ENCODE measurements at places on chromosomes 12 and 14.

DNA sequence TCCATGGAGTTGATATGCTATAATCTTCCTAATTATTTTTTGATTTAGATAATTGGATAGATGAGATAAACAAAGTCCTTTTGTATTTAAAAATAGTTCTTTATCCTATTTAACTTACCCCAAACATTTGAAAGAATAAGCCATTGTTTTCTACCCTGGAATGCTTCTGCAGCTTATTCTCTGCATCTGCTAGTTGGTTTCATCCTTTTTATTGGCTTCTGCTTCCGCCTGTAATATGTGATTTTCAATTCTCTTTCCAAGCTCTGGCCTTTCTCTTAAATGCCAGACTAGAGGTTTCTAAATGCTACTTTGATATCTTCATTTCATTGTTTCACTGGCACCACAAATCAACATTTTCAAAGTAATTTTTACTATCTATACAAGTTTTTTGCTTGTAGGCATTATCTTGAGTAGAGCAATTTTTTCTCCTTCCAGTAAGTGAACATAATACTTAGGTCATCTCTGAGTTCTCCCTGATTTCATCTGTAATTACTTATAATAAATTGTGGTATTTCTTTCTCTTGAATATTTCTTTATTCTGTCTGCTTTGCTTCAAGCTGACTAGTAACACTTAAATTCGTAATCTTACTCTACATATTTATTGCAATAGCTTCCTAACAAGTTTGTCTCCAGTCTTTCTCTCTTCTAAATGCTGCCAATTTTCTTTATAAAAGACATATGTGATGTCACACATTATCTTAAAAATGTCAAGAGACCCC, 958.4 kb downstream of the SLC6A15 start:
- no peak for DNase-seq

DNA sequence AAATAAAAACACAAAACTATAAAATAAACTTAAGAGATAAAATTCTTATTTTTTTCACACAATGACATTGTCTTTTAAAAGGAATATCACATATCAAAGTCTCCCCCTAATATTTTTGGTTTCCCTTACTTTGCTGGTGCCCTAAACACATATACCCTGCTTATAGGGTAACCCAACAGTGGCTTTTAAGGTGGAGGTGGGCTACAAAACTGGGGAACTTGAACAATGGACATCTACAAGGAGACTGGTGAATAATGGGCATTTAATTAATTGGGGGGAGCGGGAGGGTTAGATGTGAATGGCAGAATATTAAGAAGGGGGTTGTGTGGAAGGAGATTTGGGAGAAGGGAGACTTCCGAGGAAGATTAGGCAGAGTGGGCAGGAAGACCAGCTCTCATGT, 9.6 kb downstream of the B4GALNT1 start:
- no peak for DNase-seq

GRCh38 chr14:75341620-75342019, 63.0 kb downstream of the FOS start:
- DNase-seq = no peak

DNA sequence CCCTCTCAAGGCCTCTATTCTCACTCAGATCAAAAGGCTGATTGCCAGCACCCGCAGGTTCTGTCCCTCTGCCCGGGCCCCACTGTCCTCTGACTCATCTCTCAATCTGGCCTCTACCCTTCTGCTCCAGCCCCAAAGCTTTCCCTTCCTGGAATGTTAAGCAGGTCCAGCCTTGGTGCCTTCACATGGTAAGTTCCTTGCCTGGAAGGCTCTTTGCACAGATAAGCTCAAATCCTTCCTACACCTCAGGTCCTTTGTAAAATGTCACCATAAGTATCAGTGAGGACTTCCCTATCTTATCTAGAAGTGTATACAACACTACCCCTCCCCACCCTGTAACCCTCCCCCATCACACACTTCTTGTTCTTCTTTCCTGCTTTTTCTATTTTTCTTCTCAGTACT, 22.2 kb downstream of the LPCAT3 start:
- DNase-seq = no peak

DNA sequence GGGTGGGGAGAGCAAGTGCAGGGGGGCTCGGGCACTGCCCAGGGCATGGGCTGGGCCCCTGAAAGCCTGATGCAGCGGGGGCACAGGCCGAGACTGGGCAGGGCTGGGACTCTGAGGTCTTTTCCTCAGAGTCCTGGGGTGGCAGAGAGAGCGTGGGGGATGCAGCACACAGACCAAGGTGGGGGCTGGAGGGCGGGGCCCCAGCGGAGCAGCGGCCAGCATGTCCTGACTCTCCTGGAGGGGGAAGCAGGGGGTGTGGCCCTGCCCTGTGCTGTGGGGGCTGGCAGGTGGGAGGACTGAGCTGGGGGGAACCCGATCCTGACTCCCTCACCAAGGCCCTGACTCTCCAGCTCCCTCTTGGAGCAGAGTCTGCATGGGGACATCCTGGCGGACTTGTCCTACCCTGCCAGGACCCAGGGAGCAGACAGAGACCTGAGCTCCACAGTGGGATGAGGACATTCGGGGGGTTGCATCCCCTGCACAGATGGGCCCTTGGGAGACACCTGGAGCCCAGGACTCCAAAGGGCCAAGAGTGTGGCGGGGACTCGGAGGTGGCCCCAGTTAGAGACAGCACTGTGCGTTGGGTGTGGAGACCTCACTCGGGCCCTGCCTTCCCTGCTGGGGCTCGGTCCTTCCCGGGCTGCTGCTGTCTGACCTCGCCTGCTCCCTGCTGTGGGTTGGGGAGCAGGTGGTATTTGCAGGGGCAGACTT, 326.1 kb downstream of the TMEM121 start:
- DNase-seq = no peak

- no peak for DNase-seq
Measured at GRCh38 chr14:79708426-79709388, 502.6 kb downstream of the DIO2 start.

DNA sequence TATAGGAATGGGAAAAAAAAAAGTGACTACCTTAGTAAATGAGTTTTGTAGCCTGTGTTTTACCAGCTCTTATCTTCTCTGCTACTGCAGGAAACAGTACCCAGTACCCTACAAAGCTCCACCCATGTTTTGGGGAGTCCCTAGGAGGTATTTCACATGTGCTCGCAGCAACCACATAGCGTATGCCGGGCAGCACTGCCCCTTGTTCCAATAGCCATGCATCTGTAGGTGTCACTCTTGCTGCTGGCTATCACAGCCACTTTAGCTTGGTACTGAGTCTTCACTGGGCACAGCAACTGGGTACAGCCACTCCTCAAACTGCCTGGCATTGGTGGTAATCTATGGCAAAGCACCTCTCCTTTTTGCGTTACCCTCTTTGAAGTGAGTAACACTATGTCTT, 2.0 kb upstream of the MDM1 start:
- DNase-seq = peak; percentile 25

DNA sequence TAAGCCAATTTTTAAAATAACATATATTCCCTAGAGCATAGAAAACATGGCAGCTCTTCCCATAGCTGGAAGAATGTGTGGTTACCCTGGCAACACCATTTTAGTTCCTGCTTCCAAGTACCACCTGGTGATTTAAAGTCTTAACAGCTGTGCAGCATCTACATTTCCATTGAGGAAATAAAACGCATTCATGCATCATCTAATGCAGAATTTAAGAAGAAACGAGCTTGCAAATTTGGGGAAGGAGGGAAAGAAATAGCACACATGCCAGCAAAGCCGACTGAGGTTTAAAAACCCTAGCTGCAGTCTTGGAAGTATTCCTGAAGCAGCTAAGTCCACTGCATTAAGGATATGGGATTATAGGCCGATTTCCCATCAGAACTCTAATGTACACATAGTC, 22.8 kb upstream of the SLC38A2 start:
- no peak for DNase-seq

DNA sequence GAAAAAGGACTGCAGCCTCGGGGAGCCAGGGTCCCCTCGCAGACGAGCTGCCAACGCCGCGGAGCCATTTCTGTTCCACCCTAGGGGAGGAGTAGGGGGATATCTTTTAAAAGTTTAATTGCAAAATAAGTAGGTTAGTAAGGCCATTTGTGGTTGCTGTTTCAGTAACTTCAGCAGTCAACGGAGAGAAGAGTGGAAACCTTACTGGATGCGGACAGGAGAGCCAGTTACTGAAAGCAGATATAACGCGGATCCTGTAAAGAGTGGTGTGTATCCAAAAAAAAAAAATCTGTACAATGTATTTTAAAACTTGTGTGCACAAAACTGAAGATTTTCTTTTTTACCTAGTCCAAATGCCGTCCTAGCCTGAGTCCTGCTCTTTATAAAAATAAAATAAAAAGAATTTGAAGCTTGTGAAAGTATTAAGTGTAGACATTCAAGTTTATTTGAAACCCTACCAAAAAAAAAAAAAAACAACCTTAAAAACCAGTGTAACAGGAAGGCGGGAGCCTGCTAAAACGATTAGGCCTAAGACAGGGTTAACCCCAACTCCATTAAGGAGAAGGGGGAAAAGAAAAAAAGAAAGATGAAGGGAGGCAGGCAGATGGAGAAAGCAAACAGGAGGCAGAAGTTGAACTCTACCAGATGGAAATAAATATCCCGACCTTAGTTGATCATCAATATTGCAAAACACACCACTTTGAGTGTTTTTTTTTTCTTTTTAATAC, 1.0 kb upstream of the BTG1 start:
- no peak for DNase-seq

GRCh38 chr12:19192710-19193109, 63.2 kb downstream of the PLEKHA5 start:
- no peak for DNase-seq

DNA sequence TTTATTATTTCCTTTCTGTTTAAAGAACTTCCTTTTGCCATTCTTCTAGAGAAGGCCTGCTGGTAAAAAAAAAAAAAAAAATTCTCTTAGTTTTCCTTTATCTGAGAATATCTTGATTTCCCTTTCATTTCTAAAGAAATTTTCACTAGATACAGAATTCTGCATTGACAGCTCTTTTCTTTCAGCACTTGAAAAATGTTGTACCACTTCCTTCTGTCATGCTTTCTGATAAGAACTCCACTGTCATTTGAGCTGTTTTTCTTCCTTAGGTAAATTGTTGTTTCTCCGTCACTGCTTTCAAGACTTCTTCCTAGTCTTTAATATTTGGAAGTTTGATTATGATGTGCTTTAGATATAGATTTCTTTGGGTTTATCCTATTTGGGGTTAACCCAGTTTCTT, 113.6 kb upstream of the BTG1 start:
- DNase-seq = no peak

- DNase-seq = no peak
Measured at GRCh38 chr12:121278169-121279070, 18.1 kb downstream of the CAMKK2 start.

- DNase-seq = no peak
Measured at GRCh38 chr12:128852026-128852698, 1.1 kb upstream of the GLT1D1 start.

- peak; percentile 8 for DNase-seq
Measured at GRCh38 chr14:95895720-95896119, 19.1 kb downstream of the TUNAR start.

DNA sequence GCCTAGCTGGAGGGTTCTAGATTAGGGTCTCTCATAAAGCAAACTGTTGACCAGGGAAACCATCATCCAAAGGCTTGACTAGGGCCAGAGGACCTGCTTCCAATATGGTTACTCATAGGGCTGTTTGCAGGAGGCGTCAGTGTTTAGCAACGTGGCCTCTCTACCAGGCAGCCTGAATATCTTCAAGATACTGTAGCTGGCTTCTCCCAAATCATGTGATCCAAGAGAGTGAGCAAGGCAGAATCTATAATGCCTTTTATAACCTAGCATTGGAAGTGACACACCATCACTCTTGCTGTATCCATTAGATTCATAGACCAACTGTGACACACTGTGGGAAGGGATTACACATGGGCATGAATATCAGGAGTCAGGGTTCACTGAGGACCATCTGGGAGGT, 17.3 kb downstream of the TPH2 start:
- DNase-seq = no peak

- DNase-seq = peak; percentile 70
Measured at GRCh38 chr12:4153343-4153892, 120.1 kb upstream of the CCND2 start.

DNA sequence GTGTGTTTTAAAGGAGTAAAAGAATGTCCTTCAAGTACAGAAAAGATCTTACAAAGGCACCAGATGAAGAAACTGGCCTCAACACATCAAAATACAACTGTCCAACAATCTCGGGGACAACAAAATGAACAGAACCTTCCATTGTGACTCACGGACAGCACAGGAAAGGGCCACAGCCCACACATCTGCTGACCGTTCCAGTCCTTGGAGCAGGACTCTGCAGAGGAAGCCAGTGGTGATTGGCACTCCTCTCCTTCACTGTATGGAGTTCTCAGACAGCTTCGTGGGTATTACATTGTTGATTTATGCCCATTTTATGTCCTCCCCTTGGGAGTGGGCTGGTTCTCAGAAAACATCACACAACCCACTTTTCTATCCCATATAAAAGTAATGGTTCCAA, 32.5 kb upstream of the TC2N start:
- no peak for DNase-seq

DNA sequence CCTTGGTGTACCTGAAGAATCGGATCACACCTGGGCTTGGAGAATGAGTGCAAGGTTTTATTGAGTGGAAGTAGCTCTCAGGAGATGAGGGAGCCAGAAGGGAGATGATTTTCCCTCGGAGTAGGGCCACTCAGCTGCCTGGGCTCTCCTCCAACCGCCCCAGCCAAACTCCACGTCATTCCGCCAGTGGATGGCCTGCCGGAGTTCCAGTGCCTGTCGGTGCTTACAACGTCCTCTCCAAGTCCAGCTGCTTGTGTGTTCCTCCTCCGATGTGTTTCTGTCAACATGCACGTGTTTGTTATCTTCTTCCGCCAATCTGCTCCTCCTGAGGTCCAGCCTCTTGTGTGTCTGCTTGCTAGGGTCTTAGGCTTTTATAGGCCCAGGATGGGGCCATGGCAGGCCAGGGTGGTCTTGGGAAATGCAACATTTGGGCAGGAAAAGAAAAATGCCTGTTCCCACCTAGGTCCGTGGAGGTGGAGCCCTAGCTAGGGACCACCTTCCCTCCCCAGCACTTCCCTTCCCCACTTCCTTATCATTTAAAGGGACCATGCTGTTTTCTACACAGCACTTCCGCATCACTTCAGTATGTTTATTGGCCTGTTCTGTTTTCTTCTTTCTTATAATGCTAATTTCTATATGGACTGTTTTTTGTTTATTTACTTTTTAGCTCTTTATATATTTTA, 343.2 kb downstream of the PDZRN4 start:
- no peak for DNase-seq

GRCh38 chr12:16389594-16389993, 42.1 kb downstream of the MGST1 start:
- DNase-seq = peak; percentile 2

GRCh38 chr12:3231399-3231876, 154.3 kb downstream of the TSPAN9 start:
- DNase-seq = no peak

GRCh38 chr12:131313635-131314034, 359.9 kb downstream of the ADGRD1 start:
- no peak for DNase-seq

DNA sequence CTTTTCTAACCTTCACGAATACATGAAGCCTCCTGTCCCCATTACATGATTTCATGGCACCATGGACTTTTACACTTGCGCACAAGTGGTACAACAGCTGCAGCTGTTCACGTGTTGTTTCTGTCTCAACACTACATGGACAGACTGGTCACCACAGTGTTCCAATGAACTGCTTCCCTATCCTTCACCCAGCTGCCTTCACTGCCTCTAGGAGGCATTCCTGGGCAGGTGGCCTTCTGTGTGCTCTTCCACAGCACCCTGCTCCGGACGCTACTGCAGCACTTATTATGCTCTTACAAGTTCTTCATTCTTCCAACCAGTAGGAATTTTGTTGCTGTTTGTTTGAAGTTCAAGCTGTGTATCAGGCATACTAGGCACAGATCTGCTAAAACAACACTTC, 1.5 kb downstream of the MTERF2 start:
- no peak for DNase-seq

Data from CD4-positive, alpha-beta T cell treated with Interleukin-1 beta for 1 hour (primary cell).